ENCODE measurements at places on chromosomes 12 and 14. TPM values are rescaled to one million over a fixed set of nuclear protein-coding genes. Genes with fewer than 3 reads are reported as not detected.

Gene NKX2-8
- not detected for polyA plus RNA-seq

Gene GPR68
- 3.8 TPM for polyA plus RNA-seq

Gene B4GALNT3
- 17.1 TPM for polyA plus RNA-seq

Gene GZMB
- not detected for polyA plus RNA-seq

Gene KRT73
- not detected for polyA plus RNA-seq

Gene PPFIBP1
- 136 TPM for polyA plus RNA-seq

Gene CLEC4E
- 1.1 TPM for polyA plus RNA-seq

Gene AKAP3
- polyA plus RNA-seq = 6.2 TPM

DNA sequence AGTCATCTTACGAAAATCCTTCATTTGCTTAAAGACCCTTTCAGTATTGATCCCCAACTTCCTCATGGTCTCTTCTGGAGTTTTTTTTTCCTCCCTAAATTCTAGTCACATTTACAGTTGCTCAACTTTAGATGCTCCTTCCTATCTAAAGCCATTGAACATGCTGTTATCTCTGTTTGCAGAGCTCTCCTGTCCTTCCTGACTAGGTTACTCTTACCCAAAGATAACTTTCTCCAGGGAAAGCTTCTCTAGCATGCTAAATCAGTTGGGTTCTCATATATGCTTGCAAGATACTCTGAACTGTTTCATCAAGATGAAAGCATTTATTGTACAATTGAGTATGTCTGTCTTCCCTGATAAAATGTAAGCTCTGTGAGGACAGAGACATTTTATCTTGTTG is 1.8 kb upstream of the RAB21 start:
- no peak for DNase-seq

- no peak for DNase-seq
These were observed 17.4 kb downstream of the CLEC4C start for GRCh38 chr12:7729746-7730145.

DNA sequence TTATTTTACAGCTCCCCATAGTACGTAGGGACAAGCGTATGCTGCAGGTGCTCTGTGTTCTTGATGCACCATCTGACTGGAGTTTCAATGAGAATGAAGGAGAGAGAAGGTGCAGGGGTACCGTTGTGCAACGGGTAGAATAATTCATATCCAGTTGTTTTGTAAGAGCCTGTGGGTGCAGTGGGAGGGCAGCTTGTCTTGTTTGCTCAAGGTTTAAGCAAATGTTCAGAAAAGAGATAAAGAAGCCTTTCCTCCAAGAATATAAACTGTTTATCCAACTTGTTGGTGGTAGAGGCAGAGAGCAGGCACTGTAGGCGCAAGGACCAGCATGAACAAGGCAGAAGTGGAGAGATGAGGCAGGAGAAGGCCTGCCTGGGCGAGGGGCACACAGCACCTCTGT is 64.2 kb downstream of the ADCK1 start:
- no peak for DNase-seq

- no peak for DNase-seq
These were observed 12.9 kb downstream of the ETV6 start for GRCh38 chr12:11662369-11662768.

GRCh38 chr12:120399531-120399930 is 30.6 kb upstream of the MSI1 start:
- no peak for DNase-seq

DNA sequence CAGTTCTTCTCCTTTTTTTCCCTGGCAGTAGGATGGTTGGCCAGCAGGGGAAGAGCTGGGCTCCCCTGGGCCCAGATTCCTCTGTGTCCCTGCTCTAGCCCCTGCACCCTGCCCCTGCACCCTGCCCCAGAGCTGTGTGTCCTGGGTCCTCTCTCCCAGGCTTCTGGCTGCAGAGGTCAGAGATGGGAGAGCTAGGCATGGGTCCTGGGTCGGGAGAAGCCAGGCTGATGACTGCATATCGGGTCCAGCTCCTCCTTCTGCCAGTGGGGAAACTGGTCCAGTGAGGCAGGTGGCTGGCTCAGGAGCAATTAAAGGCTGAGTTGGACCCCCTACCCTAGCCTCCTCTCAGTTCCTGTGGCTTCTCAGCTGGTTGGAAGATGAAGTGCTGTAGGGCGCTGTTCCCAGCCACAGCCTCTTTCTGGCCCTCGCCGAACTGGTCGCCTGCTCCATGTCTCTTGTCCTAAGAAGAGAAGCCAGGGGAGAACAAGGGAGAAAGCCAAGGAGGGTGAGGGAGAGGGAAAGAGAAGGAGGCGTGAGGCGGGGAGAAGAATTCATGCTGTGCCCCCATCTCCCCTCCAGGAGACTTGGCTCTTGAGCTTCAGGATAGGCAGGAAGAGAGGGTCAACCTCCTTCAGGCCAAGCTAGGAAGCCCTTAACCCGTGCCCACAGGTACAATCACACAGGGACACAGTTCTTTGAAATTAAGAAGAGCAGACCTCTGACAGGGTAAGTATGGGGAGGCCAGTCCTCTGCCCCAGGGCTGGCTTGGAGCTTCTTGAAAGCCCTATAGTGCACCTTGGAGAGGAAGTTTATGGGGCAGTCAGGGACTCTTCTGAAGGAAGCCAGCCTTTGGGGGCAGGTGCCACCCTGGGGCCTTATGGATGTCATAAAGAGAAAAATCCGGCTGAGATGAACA is 9.5 kb downstream of the VASH1 start:
- DNase-seq = no peak

DNA sequence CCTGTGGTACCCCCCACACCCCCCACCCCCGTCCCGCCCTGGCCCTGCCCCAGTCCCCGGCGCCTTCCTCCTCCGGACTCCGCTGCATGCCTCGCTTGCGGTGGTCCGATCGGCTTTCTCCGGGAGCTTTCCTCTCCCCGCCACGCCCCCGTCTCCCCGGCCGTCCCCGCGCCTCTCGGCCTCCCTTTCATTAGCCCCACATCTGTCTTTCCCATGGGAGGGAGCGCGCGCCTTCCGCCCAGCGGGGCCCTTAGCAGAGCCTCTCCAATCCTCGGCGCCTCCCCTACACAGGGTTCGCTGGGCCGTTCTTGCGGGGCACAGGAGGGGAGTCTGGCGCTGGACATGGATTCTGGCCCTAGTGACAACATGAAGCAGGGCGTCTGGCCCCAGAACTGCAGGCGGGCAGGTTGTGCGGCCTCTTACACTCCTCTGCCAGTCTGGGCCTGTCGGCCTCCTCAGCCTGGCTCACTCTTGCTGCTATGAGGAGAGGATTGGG is 1.5 kb upstream of the EFS start:
- no peak for DNase-seq

- DNase-seq = no peak
These were observed 645 bp downstream of the JDP2 start for GRCh38 chr14:75428230-75429104.

- DNase-seq = no peak
These were observed 264.6 kb downstream of the NELL2 start for GRCh38 chr12:44611538-44611937.

- DNase-seq = no peak
These were observed 43.3 kb upstream of the PTPRO start for GRCh38 chr12:15278816-15279658.

DNA sequence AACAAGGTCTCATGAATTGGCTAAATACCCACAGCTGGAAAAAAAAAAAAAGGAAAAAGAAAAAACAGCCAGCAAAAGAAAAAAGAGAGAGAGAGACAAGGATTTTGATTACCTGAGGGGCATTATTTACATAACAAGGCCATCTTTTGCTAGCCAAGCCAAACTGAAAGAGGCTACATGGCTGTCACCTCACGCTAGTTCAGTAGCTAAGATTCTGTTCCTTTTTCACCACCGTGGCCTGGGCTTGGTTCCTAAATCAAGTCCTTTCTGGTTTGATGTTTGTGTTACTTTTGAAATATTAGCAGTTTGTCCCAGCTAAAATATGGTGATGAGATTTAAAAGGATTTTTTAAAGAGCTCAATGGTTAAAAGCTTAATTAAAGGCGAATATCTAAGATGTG is 2.0 kb upstream of the SDS start:
- DNase-seq = no peak

DNA sequence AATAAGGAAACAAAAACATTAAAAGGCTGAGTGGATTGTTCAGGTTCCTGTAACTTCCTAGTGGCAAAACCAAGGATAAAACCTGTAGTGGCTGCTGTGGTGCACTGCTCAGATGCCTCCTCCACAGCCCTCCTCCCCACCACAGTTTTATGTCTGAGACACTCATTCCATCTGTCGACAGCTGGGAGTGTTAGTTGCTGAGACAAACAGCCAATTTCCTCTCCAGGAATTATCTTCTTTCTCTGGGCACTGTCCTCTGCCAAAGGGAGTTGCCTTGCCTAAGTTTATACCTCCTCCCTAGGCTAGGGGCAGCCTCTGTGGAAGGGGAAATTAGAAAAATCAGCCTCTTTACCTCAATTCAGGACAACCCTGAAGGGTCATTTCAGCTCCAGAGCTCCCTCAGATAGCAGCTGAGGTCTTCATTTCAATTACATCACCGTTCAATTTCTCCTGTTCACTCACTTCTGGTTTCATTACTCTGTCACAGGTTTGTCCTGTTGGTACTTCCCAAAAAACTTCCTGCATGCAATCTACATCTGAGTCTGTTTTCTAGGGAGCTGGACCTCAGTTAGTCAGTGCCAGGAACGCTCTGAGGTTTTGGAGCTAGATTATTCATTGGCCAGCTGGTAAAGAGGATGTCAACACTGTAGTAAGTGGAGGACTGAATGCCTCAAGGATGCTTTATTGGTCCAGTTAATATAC is 74.9 kb upstream of the ATP2B1 start:
- peak; percentile 40 for DNase-seq

- DNase-seq = no peak
These were observed 334.5 kb downstream of the CACNA1C start for GRCh38 chr12:2387103-2387834.

GRCh38 chr12:110936367-110937103 is 16.2 kb upstream of the MYL2 start:
- no peak for DNase-seq

All from renal pelvis (tissue), 12 donors.